CD4-positive, alpha-beta T cell treated with Interleukin-4 for 4 hours (primary cell): ENCODE measurements at places on chromosomes 7 and 10.
A peak's percentile ranks its signal among the peaks of the same experiment; 100 is the strongest.

DNA sequence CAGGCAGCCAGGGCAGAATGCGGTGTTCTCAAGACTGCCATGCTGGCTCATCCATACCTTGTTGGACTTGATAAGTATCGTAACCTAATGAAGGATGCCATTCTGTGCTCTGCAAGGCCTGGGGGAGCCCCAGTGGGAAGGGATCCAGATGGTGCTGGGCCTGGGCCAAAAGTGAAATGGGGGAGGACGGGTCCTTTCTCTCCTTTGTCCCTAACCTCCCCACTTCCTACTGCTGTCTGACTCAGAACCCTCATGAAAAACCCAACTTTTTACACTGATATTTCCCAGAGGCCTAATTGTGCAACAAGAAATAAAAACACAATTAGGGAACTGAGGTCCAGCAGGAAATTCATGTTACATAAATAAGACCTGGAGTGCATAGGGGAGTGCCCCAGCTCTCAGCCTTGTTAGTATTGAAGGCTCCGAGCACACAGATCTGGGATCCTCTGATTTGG is 193.7 kb upstream of the SVIL start:
- DNase-seq: no peak

- no peak for DNase-seq
Measured at GRCh38 chr7:25527665-25528170, 299.4 kb upstream of the NPVF start.

DNA sequence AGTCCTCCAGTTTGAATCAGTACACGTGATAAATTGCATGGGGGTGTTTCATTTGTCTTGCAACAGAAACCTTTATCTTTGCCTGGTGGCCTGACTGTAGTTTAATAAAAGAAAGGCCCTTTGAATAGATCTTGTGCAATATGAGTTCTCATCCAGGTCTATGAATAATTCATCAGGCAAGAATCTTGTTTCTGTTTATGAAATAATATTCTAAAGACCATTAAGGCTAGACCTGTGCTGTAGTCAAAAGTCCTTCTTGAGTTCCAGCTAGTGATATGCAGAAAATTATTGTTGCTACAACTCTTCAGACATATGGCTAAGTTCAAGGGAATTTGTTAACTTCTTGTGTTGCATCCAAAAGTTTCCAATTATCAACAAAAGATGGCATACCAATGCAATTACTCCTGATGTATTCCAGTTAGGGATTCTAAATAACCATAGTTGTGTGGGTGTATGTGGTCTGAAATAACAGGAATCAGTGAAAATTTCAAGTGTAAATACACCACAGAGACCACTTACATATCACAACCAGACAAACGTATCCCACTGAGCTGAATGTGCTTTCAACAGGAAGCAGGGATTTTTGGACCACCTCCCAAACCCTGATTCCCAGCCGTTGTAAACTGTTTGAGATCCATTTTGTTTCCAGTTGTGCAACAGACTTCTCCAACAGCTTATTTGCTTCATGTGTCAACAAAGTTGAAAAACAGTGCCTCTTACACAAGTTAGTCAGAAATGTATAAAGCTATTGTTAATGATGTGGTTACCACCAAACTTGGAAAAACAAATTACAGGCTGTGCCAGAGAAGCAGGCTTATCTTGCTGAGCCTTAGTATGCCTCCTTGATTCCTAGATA is 54.7 kb upstream of the BICC1 start:
- no peak for DNase-seq

- DNase-seq: no peak
Measured at GRCh38 chr10:133252223-133252552, 14.5 kb downstream of the VENTX start.

GRCh38 chr7:148385009-148385682 is 205.4 kb upstream of the C7orf33 start:
- DNase-seq: no peak

DNA sequence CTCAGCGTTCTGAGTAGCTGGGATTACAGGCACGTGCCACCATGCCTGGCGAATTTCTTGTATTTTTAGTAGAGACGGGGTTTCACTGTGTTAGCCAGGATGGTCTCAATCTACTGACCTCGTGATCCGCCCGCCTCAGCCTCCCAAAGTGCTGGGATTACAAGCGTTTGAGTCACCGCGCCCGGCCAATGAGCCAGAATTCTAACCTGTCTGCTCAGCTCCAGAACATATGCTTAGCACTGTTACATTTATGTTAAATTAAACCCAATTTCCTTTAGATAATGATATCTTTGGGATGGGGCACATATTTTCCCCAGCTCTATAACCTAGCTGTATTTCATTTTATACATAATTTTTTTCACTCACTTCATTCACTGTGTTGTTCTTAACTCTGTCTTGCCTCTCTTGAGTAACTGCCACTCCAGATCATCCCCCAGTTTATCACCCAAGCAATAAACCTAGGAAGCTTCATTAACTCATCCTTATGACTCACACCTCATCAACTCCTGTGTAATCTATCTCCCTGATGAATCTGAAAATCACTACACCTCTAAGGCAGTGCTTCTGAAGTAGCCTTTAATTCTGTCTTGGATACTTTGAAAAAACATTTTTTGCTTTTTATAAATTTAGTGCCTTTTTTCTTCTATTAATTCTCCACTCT is 559.7 kb upstream of the ZWINT start:
- DNase-seq: no peak

GRCh38 chr7:3961857-3962503 is 660.9 kb downstream of the SDK1 start:
- no peak for DNase-seq

- DNase-seq: no peak
Measured at GRCh38 chr7:3164380-3164792, 120.7 kb upstream of the CARD11 start.

- DNase-seq: no peak
Measured at GRCh38 chr10:104639590-104640338, 1.3 kb upstream of the SORCS3 start.

DNA sequence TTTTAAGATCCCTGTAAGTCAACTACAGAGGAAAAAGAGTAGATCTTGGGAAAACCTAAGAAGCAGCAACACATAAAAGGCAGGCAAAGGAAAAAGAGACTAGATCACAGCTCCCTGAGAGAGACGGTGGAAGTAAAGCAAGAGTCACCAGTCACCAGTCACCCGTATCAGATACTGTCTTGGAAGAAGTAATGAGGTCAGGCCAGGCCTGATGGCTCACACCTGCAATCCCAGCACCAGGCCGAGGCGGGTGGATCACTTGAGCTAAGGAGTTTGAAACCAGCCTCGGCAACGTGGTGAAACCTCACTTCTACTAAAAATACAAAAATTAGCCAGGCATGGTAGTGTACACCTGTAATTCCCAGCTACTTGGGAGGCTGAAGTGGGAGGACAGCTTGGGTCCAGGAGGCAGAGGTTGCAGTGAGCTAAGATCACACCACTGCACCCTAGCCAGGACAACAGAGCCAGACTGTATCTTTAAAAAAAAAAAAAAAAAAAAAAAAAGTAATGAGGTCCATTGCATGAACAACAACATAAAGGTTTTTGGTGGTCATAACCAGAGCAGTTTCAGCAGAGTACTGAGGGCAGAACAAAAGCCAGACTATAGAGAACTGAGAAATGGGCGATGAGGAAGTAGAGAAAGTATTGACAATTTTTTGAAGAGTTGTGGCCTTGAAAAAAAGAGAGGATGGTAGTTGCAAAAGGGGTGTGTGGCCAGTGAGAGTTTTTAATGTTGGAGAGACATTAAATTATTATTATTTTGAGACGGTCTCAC is 16.9 kb downstream of the ZNF713 start:
- DNase-seq: no peak

DNA sequence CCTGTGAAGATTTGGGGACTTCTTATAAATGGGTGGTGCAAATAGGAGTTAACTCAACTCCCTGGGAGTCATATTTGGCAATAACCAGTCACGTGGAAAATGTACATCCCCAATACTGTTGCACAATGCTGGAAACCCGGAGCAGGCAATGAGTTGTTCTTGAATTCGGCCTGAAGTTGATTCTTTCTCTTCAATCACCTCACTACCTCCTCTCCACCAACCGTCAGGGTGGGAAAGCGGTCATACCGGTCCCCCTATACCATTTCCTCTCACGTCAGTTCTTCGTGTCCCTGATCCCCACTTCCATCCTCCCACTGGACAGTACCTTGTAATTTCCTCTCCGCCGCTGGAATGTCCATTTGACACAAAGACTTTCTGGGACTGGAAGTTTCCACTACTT is 2.8 kb downstream of the GIMAP5 start:
- DNase-seq: peak; percentile 51

GRCh38 chr7:123535517-123535916 is 1.1 kb upstream of the IQUB start:
- no peak for DNase-seq

- no peak for DNase-seq
Measured at GRCh38 chr7:74304550-74304949, 15.3 kb downstream of the CLIP2 start.

- DNase-seq: no peak
Measured at GRCh38 chr10:44116474-44116873, 268.4 kb downstream of the CXCL12 start.

DNA sequence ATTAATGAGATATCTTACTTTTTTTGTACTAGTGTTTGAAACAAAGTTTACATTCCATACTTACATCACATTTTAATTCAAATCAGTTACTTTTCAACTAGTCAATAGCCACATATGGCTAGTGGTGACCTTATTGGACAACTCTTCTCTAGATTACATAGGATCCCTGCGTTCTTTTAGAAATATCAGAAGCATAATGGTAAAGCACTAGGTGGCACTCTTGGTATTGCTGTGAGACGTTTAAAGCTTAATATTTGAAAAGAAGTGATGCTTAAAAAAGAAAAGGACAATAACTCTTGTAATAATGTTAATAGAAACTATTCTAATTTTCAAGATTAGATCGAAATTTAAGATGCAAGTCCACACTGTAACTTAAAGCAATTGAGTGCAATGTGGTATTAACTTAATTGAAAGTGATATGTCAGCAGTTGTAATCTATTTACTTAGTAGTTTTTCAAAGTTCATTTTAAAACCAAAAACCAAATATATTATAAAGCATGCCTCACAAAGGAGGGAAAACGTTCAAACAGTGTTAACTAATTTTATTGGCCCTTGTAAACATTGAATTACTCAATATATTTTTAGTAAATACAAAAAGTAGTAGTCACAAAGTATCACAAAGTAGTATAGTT is 339.1 kb downstream of the ATRNL1 start:
- DNase-seq: no peak

- no peak for DNase-seq
Measured at GRCh38 chr10:94006591-94007550, 13.1 kb downstream of the PLCE1 start.

GRCh38 chr10:131547129-131547799 is 235.7 kb upstream of the TCERG1L start:
- DNase-seq: no peak

DNA sequence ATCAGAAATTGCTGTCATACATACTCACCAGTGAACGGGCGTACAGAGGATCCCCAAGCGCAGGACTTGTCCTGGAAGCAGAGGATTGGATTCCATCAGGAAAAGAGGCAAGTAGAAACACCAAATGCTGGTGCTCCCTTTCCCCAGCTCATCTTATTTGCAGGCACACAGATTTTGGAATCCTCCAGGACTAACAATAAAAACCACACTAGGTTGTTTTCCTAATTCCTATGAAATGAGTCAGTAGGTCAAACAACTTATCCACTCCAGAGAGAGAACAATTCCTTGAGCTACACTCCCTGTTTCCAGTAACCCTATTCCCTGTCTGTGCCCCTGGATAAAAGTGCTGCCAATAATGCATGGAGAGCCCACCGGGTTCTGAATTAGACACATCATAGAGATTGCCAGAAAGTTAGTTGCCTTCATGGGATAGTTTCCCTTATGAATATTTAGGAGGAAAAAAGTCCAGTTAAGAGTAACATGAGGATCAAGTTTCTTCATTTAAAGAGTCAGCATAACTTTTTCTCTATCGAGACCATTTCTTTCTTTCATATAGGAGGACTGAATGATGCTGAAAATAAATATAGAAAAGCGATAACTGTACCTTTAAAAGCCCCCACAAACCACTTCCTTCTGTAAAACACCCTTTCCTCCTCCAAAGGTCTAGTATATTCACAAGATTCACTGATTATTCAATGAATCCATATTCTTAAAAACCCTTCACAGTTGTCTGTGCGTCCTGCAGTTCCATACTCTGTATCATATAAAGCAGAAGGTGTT is 178.3 kb upstream of the KLF14 start:
- no peak for DNase-seq

- DNase-seq: no peak
Measured at GRCh38 chr10:114682121-114682520, 24.0 kb upstream of the ABLIM1 start.

- no peak for DNase-seq
Measured at GRCh38 chr7:27759491-27759890, 19.5 kb downstream of the TAX1BP1 start.

GRCh38 chr7:133575726-133576440 is 323.0 kb downstream of the EXOC4 start:
- DNase-seq: no peak

DNA sequence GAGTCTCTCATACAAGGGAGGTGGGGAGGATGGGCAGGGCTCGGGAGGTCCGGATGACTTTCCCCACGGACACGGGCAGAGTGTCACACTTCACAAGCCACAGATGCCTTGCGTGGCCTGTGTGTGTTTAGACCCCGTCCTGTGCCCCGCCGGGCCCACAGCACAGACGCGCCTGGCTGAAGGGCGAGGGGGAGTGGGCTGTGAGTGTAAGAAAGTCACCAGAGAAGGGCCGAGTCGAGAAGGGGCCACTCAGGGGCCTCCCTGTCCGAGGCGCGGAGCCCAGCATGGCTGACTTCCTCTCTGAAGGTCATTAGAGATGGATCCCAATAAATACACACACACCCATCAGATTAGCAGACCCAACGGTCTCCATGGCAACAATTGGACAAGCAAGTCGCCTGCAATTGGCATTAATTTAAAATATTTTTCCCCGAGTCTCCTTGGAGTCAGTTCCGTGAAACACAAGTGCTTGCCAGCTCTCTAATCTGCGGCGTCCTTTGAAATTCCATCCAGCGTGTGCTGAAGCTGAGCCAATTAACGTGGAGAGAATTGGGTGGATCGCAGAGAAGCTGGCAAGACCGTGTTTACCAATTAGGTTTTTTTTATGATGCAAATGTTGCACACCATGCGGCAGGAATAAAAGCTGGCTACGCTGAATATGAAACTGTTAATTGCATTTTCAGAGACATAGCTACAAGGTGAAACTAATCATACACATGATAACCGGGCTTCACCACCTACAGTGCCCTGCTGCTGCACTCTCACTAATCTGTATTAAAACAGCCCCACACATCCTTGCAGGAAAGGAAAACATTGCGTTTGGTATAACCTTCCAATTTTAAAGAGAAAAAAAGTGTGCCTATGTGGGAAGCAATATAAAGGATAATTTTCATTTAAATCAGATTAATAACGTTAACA is 571.2 kb downstream of the PTPRN2 start:
- no peak for DNase-seq

DNA sequence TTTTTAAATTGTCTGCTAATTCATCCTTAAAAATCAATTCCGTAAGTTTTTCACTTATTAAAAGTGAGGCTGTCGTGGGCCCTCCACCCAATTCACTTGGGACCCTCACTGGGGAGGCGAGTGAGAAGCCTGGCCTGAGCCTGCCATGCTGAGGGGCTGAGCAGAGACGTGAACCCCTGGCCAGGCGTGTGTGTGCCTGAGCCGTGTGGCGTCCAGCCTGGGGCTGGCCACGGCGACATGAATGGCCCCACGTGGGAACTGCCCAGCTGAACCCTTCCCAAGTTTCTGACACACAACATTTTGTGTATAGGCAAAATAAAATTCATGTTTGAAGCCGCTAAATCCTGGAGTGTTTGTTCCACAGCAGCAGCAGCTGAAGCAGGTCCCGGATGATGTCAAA is 13.0 kb upstream of the VIPR2 start:
- DNase-seq: no peak

- no peak for DNase-seq
Measured at GRCh38 chr10:57741751-57742150, 525.9 kb downstream of the IPMK start.
